ENCODE measurements at places on chromosomes 6 and 20.

- DNase-seq: no peak
These were observed 105.6 kb upstream of the CLDN20 start for GRCh38 chr6:155158030-155158843.

DNA sequence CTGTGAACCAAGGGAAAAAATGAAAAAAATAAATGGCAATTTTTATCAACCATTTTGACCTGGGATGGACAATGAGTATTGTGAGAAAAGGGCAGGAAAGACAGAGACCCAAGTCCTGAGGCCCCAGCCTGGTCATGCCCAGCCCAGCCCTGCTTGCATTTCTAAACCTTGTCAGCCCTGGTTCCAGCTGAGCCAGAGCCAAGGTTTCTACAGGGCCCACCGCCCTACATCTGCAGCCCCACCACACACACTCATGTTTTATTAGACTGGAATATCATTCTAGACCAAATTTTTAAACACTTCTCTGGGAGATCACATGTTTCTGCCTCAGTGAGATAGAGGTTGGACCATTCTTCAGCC, 667 bp upstream of the CST9L start:
- DNase-seq: no peak

DNA sequence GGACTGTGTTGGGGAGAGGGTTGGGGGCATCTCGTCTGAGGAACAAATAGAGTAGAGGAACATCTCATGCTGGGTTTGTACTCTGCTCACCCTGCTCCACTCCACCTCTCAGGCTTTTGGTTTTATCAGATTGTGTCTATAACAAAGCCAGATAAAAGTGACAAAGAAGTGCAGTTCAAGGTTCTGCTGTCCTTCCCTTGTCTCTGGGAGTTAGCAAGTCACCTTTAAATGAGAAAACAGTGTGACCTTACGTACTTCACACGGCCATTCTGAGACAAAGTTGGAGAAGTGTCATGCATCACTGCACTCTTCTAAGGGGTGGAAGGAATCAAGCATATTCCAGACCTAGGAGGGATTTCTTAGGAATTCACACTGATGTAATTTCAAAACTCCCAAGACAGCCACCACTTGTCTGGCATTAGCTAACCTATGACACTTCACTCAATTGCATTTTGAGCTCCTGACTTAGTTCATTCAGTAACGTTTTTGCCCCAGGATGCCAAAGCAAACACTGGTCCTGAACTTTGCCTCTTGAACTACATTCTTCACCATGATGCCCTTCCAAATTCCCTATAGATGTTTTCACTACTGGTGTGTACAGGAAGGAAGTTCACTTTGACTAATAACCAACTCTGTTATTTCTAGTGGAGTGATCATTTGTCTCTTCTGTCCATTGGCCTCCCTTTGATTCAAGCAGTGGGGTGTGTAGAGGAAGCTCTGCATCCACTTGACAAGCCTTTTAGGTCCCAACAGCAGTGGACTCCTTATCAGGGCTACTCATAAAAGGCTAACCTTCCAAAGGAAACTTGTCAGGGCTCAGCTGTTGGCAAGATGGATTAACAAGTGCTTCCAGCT, 647.6 kb upstream of the FLRT3 start:
- no peak for DNase-seq

- DNase-seq: no peak
These were observed 536.1 kb downstream of the NKAIN2 start for GRCh38 chr6:124339610-124340334.

DNA sequence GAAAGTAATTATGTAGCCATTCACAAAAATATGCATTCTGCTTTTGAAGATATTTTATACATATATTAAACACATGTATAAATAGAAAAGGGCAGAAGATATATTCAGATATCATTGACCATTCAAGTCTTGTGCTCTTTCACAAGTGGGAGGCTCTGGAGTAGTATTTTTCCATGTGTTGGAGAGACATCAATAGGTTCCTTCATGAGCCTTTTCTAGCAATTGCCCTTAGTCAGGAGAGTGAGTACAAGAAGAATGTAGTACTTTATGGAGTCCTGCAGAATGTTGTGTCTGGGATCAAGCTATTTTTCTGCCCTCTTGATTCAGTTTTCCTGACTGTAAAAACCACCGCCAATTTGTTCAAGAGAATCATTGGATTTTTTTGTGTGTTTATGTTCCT, 117.9 kb downstream of the LRRC1 start:
- no peak for DNase-seq

- no peak for DNase-seq
These were observed 940 bp upstream of the HS3ST5 start for GRCh38 chr6:114343782-114344144.

DNA sequence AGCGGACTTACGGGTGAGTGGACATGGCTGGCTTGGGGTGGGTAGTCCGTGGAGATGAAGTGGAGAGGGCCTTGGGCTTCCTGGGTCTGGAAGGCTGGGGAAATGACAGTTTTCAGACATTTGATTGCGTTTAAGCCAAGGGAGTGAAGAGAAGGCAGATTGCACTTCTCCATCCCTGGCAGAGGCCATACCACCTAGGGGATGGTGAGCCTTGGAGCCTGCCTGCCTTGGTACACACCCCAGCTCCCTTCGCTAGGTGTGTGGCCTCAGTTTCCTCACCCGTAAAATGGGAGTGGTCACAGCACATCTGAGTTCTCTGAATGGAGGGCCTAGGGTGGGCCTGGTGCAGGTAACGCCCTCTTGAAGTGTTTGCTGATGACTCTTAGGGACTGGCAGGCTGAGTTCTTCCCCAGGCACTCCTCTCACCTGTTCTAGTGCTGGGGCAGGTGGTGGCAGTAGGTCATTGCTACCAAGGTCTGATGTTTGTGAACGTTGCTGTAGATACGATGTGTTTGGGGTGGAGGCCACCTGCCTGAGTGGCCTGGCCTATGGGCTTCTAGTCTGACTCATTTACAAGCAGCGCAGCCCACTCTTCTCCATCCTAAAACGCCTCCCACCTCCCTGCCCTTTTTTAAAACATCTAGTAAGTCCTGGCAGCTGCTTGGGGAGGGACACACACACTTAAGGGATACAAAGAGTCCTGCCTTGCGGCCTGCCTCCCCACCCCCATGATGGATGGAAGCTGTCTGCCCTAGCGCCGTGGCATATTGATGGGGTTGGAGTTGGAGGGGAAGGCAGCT, 2.3 kb downstream of the RBM38 start:
- no peak for DNase-seq

GRCh38 chr20:20946122-20946759, 159.9 kb downstream of the LINC00237 start:
- no peak for DNase-seq

DNA sequence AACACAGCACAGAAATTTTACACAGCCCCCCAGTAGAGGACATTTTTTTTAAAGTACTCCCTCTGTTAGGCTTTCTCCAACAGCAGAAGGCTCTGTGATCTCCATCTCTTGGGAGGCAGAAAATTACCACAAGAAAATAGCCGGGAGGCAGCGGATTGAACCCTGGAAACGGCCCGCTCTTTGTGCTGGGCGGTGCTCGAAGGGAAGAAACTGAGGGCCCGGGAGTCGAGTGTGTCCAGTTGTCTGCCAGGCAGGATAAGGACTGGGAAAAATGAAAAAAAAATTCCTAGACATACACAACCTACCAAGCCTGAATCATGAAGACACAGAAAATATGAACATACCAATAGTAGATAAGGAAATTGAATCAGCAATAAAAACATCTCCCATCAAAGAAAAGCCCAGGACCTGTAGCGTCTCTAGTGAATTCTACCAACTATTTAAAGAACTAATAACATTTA, 31.5 kb downstream of the POM121L2 start:
- no peak for DNase-seq

GRCh38 chr6:138031850-138032249, 75.4 kb downstream of the PERP start:
- DNase-seq: no peak

- peak; percentile 73 for DNase-seq
These were observed 59.7 kb downstream of the BANF2 start for GRCh38 chr20:17759449-17759848.

DNA sequence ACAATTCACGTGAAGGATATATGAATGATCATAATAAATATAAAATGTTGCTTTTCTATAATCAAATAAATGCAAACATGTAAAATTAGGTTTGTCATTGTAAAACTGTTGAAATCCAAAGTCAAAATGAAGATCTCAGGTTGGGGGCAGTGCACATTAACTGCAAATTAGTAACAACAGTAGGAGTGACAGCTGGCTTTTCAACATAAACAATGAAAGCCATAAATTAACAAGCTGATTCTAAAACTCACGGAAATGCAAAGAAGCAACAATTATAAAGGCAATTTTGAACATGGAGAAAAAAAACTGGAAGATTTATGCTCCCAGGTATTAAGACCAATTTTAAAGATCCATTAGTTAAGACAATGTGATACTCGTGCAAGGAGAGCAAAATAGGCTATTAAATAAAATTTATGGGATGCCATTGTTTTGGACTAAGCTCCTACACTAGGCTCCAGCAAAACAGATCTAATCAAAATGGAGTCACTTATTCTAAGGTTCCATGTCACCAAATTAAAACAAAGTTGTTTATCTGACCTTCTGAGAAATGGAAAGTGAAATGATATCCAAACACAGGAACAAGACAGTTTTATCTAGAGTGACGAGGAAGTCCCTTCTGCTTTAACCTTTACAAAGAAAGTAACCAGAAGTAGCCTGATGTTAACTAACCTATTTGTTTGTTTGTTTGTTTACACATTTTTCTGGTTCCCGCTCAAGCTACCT, 770.8 kb downstream of the EPHA7 start:
- peak; percentile 13 for DNase-seq
